ENCODE measurements at places on chromosomes 2 and 18.

GRCh38 chr2:8264981-8265380 is 416.9 kb upstream of the ID2 start:
- no peak for DNase-seq

GRCh38 chr2:138298900-138299299 is 202.7 kb upstream of the SPOPL start:
- no peak for DNase-seq

- peak; percentile 37 for DNase-seq
Observed at GRCh38 chr2:147512206-147512605, 332.6 kb upstream of the ACVR2A start.

GRCh38 chr2:42095923-42096408 is 48.1 kb downstream of the PKDCC start:
- DNase-seq = peak; percentile 61

DNA sequence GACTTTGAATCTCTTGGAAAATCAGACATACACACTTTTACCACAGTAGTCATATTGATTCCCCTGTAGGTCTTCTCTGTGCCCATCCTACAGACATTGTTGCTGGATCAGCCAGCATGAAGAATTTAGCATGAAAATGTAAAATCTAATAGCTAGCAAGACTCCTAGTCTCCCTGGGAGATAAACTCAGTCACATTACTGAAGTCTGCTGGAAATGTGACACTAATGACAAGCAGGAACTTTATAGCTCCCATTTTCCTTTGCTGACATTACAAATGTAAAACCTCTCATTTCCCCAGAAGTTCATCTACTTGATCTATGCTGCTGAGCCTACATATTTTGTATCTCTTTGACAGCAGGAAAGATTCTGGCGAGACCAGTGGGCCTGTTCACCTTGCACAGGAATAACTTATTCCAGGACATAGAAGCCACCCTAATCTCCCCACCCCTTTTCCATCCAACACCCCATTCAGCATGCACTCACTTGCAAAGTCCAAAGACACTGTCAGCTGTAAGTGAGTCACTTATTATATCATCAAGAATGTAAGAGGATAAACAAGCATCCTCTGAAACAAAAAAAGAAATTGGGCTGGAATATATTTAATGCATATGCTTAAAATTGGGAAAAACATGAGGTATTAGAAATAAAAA is 648.3 kb upstream of the PKDCC start:
- DNase-seq = no peak

- no peak for DNase-seq
Observed at GRCh38 chr2:20157193-20157891, 67.6 kb downstream of the SDC1 start.

- DNase-seq = no peak
Observed at GRCh38 chr2:214156971-214157370, 253.9 kb upstream of the VWC2L start.

GRCh38 chr2:65377556-65378192 is 54.7 kb downstream of the SPRED2 start:
- no peak for DNase-seq

- no peak for DNase-seq
Observed at GRCh38 chr18:73961804-73962203, 185.8 kb downstream of the FBXO15 start.

DNA sequence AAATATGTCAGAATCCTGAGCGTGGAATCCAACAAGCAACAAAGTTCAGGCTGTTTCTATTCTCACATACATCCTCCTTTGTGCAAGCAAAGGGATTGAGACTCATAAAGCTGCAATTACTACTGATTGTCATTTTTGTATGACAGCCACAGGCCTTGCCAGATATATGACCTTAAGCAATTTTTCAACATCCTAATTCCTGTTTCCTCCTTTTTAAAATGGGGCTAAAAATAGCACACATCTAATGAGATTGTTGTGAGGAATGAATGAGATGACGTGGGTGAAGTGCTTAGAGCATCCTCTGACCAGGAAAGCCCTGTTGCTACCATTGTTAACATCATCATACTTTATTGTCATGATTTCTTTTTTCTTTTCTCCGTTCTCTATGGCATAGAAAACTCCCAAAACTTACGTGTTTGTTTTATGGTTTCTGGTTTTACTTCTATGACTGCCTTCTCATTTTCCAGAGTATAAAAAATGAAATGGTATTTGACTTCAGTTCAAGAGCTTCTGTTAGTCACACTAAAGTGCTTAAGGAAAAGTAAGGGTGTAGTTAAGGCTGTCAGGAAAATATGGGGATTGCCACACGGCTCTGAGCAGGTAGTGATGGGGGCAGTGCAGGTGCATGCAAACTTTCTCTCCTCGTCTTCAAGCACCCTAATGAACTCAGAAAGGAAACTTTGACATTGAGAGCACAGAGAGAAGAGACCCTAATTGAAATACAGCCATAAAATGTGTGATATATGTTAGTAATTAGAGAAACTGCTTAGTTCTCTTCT is 590.6 kb upstream of the NETO1 start:
- no peak for DNase-seq

DNA sequence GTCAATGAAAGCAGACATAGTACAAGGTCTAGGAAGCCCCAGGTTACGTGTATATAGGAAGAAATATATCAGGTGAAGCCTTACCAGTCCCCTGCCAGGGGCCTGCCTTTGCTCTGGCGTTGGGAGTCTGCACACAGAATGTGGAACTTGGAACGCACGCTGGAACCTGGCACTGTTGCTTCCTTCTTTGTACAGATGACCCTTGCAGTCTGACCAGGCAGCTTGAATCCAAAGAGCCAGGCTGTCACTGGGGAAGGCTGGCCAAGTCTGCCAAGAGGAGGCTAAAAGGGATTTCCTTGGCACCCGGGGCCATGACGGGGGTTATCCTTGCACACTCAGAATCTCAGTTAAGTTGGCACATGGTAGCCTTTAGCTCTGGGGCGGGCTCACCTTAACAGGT is 39.5 kb downstream of the TMEM247 start:
- no peak for DNase-seq

GRCh38 chr2:222445227-222445626 is 20.9 kb downstream of the SGPP2 start:
- no peak for DNase-seq

DNA sequence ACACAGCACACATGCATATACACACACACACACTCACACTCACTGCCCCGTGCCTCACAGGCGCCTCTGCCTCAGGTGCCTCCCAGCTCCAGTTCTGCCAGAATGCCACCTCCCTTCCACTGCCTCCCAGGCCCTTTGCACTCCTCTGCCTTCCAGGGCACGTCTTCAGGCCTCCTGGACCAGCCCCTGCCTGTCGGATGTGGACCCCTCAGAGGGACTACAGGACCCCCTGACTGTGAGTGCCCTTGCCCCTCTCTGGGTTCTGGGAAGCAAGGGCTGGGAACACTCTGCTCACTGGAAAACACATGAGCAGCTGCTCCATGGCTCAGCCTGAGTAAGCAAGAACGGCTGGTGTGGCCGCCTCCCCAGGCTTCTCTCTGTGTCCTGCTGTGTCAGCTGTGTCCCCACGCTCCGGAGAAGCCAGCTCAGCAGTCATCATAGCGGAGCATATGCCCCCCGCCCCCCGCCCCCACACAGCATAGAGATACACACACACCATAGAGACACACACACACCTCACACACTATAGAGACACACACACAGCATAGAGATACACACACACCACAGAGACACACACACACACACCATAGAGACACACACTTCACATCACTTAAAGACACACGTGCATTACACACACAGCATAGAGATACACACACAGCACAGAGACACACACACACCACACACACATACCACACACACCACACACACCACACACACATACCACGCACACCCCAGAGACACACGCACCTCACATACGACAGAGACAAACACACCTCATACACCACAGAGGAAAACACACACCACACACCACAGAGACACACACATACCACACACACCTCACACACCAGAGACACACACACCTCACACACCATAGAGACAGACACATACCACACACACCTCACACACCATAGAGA is 271.3 kb downstream of the CYRIA start:
- DNase-seq = no peak

- DNase-seq = no peak
Observed at GRCh38 chr2:56021579-56021978, 98.0 kb upstream of the EFEMP1 start.

- DNase-seq = no peak
Observed at GRCh38 chr2:160477032-160477431, 16.6 kb downstream of the RBMS1 start.

- DNase-seq = no peak
Observed at GRCh38 chr18:72830109-72830508, 37.7 kb downstream of the NETO1 start.

- DNase-seq = no peak
Observed at GRCh38 chr2:18491577-18491976, 68.9 kb downstream of the RDH14 start.

DNA sequence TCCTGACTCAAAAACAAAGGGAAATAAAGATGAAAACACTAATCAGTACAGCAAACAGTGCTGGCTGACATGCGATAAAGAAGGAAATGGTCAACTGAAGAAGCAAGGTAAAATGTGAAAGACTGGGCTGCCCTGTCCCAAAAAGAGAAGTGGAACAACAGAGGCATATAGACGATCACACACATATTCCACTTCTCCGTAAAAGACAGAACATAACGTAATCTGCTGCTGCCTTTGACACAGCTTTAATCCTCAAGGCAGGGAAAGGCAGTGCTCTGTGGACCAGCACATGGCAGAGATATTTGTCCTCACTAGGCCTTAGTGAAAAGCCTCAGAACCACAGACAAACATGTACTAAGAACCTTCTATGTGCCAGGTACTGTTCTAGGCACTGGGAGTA is 24.3 kb upstream of the REL start:
- no peak for DNase-seq

- DNase-seq = no peak
Observed at GRCh38 chr2:37837628-37838328, 87.3 kb upstream of the RMDN2 start.

- DNase-seq = no peak
Observed at GRCh38 chr18:48832938-48833700, 117.6 kb downstream of the SMAD7 start.

GRCh38 chr2:64704996-64705395 is 51.3 kb upstream of the SERTAD2 start:
- no peak for DNase-seq

GRCh38 chr2:199994371-199994770 is 39.0 kb downstream of the MAIP1 start:
- no peak for DNase-seq

DNA sequence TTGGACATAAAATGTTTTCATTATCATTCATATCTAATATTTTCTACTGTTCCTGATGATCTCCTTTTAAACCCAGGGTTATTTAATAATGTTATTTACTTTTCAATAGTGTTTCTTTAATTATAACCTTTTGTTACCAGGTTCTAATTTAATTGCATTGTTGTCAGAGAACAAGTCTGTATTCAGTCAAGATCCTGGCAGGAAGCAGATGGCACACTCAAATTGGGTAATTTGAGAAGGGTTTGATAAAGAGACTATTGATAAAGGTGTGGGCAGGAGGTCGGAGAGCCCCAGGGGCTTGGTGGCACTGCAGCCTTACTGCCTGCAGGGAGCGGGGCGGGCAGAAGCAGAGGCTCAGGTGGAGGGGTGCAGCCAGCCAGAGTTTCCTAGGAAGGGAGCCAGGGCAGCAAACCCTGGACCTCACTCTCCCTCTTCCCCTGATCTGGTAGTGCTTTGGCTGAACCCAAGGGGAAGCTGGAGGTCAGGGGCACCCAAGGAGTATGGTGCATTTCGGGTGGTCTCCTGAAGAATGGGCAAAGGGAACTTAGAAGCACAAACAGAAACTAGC is 2.3 kb upstream of the KIF1A start:
- DNase-seq = no peak

DNA sequence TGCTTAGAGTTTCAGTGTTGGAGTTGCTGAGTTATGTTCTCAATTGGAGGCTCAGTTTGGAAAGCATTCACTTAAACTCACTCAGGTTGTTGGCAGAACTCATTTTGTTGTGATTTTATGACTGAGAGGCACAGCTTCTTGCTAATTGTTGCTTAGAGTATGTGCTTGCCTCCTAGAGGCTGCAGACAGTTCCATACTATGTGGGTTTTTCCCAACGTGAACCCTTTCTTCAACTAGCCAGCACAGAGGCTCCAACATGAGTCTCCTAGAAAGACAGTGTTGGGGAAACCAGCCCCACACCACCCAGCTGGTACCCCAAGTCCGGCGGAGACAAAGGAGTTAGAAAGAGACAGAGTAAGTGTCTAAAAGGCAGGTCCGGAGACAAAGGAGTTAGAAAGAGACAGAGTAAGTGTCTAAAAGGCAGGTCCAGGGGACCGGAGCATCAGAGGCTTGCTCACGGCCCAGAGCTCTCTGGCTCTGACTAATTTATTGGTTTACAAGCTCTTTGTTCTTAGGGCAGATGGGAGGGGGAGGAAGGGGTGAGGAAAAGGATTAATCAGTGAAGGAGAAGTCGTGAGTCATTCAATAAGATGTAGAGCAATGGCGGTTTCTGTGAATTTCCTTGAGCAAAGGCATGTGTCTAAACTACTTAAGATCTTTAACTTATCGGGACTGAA is 999.7 kb upstream of the LRRTM1 start:
- DNase-seq = no peak

DNA sequence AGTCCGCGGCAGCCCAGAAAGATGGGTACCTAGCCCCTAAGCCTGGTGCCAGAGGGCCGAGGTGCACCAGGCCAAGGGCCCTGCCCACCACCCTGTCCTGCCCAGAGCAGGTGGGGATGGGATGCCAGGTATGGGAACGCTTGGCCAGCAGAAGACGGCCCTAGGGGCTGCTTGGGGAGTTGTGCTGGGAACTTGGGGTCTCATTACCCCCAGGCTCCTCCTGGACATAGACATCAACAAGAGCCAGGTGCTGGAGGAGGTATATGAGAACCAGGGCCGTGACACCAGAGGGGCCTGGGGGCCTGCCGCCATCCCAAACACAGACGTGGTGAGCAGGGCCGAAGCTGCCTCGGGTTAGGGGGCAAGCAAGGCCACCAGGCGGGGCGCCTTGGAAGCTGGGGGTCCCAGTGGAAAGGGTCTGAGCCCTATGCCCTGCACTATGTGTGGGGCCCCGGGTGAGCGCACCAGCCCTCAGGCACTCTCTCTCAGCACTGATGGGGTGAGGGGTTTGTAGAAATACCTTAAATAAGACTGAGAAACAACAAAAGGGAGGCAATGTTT is 46.9 kb downstream of the FER1L5 start:
- no peak for DNase-seq

DNA sequence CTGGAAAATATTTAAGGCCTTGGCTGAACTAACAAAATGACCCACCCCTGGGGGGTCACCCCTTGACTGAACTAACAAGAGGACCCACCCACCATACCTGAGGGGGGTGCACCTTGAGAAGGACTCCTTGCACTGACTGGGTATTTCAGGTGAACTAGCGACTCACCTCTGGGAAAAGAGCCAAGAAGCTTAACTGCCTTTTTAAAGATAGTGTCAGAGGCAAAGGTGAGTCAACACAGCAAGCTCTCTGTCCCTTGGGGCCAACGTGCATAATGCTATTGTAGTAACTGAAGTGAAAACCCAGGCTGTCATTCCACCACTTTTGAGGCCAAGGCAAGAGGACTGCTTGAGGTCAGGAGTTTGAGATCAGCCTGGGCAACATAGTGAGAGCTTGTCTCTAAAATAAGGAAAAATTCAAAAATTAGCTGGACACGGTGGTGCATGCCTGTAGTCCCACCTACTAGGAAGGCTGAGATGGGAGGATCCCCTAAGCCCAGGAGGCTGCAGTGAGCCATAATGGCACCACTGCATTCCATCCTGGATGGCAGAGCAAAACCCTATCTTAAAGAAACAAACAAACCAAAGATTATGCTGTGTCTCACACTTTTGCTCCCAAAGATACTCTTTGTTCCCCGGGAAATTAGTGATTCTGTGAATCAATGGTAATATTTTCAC is 36.4 kb upstream of the ZCCHC2 start:
- peak; percentile 63 for DNase-seq

All from NCI-H2107 (cell line).